Fibroblast of gingiva (primary cell): ENCODE measurements at places on chromosomes 2 and 18.

DNA sequence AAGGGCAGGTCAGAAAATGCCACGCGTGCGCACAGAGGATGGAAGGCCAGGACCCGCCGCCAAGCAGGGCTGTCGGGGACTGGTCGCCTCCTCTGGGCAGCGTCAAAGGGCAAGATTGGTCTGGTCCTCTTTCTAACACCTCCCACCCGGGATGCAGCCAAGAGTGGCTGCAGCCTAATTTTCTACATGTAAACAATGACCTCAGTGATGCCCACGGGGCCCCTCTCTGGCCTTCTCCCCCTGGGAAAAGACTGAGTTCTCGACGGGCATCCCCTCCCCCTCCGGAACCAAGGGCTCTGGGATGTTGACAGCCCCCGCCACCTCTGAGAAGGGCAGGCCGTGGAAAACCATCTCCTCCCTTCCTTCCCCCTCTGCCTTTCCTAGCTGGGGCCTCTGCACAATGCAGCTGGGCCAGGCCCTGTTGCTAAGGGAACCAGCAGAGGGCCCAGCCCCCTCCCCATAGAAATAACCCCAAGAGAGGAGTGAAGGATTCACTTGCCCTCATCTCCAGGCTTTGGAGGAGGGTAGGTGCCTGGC, 80.0 kb upstream of the ZNF532 start:
- DNase-seq, result no peak

DNA sequence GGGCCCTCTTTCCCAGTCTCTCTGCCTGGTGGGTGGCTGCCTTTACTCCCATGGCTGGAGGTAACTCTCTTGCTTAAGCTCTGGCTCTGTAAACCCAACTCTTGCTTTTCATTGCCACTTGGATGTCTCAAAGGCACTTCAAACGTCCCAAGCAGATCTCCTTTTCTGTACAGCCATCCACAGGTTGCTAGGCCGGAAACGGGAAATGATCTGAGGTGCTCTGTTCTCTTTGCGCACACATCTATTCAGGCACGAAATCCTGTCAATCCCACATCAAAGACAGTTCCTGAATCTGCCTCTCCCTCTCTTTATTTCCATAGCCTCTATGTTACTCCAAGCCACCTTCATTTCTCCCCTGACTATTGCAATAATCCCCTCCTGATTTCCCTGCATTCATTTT, 87.4 kb downstream of the AOX1 start:
- no peak for DNase-seq

GRCh38 chr2:29129586-29130281, 14.5 kb downstream of the CLIP4 start:
- peak; percentile 7 for DNase-seq

- DNase-seq, result no peak
Observed at GRCh38 chr2:85564144-85564563, 2.9 kb upstream of the GGCX start.

DNA sequence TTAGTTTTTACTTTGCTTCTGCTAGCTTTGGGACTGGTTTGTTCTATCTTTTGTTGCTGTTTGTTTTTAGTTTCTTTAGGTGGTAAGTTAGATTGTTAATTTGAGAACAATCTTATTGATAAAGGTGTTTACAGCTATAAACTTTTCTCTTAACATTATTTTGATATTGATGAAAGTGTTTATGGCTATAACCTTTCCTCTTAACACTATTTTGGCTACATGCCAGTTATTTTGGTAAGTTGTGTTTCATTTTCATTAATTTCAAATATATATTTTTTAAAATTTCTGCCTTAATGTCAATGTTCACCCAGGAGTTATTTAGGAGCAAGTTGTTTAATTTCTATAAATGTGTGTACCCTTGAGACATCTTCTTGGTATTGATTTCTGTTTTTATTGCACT, 229.6 kb upstream of the SYT4 start:
- no peak for DNase-seq

- peak; percentile 83 for DNase-seq
Observed at GRCh38 chr18:23291456-23292205, 156.3 kb downstream of the CABLES1 start.

DNA sequence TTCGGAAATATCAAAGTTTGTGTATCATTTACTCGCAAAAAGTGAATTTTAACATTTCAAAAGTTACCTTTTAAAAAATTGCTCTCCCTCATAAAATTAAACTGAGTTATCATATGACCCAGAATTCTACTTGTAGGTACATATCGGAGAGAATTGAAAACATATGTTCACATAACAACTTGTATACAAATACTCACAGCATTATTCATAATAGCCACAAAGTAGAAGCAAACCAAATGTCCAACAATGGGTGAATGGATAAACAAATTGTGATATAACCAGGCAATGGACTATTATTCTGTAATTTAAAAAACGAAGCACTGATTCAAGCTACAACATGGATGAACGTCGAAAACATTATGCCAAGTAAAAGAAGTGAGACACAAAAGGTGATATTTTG, 412.0 kb upstream of the TCF4 start:
- peak; percentile 54 for DNase-seq

- DNase-seq, result no peak
Observed at GRCh38 chr18:10402871-10403559, 51.4 kb upstream of the APCDD1 start.

DNA sequence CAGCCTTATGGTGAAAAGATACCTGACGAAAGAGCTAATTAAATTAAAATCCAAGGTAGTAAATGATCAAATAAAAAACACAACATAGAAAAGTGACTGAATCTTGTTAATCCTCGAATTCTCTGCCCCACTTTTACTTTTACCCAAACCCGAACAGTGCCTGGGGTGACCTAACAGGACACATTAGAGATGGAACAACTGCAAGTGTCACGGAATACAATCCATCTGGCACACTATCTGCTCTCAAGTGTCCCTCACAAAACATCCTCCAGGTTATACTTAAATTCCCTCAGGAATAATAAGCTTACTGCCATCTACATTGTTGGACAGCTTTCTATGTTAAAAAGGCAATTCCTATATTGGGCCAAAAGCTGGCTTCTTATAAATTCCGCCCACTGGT, 236.3 kb upstream of the SLC14A2 start:
- DNase-seq, result no peak

DNA sequence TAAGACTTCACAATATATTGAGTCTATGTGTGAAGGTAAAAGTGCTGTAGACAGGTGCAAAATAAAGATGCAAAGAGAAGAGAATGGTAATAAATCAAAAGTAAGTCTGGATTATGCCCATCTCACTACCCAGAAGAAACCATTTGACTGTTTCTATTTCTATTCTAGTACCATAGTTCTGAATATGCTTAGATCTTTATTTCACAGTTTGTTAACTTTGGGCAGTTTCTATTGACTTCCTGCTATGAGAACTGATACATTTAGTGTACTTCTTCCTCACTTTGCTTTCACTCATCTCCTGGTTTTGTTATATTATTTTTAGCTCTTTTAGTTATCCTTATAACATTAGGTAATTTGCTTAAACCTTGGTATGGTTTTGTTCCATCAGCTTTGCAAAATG, 94.9 kb downstream of the HS1BP3 start:
- no peak for DNase-seq

DNA sequence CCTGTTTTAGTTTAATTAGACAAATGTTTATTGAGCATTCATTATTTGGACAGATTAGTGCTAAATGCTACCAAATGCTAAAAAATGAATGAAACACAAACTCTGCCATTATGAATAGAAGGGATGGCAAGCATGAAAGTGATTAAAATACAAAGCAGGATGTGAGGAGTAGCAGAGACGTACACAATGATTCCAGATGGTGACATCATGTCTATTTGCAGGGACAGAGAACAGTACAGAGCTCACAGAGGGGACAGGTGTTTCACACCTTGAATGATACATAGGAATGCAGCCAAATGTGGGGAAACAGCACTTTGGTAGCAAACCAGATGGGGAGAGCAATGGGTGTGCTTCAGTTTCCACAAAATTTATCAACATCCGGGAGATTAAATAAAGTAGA, 76.3 kb downstream of the CD226 start:
- no peak for DNase-seq

- no peak for DNase-seq
Observed at GRCh38 chr2:210288408-210288807, 26.6 kb downstream of the MYL1 start.

DNA sequence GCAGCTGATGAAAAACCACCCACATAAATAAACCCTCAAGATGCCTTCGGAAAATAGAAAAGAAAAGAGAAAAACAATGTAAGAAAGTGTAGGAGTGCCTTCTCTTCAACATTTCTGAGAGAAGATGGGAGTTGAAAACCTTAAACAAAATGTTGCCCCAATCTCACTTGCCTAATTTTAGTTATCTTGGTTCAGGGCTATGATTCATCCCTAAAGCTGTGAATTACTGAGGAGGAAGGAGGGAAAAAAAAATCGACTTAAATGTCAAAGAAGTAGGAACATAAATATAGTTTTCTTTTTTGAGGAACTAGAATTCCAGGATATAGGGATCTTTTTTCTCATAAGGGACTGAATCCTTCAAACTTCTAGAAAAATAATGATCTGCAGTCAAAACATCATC, 360.3 kb downstream of the TGIF1 start:
- DNase-seq, result no peak

DNA sequence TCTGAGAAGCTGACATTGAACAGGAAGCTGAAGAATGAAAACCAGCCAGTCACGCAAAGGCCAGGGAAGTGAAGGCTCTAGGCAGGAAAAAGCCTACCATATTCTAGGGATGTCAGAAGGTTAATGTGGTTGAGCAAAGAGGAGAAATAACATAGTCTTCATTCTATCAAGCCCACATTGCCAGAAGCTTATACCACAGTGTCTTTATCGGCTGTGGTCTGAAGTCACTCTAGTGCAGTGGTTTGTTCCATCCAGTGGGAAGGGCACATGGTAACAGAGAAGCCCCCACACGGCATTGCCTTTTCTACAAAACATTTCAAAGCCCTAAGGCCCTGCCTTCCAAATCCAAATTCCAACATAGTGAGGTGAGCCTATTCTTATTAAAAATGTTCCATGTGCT, 311.3 kb downstream of the TNS1 start:
- DNase-seq, result no peak

- no peak for DNase-seq
Observed at GRCh38 chr2:98569197-98569793, 39.0 kb downstream of the COA5 start.

DNA sequence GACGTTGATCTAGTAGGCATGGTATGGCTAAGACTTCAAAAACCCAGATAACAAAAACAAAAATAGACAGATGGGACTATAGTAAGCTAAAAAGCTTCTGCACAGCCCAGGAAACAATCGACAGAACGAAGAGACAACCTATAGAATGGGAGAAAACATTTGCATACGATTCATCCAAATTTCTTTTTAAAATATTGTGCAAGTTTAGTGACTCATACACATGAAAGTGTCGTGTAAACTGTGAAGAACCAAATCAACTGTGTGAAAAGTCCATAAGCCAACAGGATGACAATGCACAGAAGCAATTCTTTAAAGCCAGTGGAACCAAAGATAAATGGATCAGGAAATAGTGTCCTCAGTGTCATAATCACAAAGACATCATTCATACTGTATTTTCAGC, 671.1 kb downstream of the RNF144A start:
- DNase-seq, result no peak

- no peak for DNase-seq
Observed at GRCh38 chr2:144382849-144383248, 137.1 kb downstream of the ZEB2 start.

DNA sequence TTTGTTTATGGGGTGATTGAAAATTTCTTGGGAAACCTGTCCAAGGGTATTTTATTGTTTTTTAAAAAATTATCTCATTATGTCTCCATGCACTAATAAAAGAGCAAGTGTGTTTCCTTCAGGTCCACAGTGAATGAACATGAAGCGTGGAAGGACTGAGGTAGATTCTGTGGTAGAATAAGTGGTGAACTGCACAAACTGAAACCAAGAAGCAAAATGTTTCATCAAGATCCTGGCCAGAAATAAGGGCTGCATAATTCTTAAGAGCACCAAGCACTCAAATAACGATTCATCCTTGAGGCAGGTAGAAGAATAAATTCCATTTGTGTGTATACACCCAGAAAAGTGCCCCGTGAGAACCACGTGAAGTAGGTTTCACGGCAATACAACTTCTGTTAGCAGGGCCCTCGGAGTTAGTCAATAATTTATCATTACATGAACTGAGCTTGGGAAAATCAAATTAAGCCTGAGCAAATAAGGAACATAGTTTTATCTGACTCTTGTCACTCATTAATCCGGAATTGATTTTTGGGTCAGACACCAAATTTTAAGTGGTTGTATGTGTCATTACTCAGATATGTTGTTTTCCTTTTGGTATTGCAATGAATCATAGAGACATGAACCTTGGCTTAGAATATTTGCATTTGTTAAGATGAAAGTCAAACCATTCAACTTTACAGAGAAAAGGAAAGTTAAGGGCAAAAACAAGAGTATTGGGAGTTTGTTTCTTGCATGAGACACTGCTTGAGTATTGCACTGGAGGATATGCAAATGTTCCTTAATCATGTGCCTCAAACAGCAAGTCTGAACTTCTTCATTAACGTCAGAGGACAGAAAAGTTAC, 472.6 kb upstream of the NETO1 start:
- DNase-seq, result peak; percentile 39

DNA sequence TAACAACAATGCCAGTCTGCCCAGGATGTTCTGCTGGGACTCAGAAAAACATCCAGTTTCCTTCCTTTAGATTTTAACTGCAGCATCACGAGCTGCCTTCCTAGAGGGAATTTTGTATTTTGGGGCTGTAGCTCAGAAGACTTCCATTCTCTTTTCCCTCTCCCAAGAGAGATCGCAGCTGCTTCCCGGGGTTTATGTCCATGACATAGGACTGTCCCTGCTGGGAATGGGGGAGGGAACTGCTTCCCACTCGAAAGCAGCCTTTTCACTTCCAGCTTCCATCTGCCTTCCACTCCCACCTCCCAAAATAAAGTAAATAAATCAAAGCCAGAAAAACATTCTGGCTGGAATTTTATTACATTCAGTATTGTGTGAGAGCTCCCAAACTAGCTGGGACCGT, 52.4 kb downstream of the LIMS1 start:
- DNase-seq, result no peak

- no peak for DNase-seq
Observed at GRCh38 chr18:57931038-57931437, 113.0 kb upstream of the NEDD4L start.

GRCh38 chr18:9688036-9688741, 19.9 kb upstream of the RAB31 start:
- no peak for DNase-seq

DNA sequence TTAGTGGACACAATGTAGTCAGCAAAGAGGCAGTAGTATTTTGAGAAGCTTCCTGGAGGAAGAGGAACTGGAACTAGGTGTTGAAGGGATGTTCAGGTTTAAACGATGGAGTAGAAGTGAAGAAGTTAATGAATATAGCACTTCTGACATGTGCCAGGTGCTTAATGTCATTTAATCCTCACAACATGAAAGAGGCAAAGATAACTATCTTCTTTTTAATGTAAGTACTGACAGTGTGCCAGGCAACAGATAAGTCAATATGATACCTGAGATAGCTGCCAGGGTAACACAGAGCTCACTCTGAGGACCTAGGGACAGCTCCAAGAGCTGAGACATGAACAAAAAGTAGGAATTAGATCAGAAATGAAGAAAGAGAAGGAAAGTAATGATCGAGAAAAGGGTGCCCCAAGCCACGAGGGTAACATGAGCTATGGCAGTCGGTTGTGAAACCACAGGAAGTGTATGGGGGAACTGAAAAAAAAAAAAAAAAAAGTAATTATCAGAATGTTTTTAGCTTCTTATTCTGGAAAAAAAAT, 140.7 kb downstream of the RNF144A start:
- DNase-seq, result no peak

GRCh38 chr2:155424518-155424917, 726.0 kb downstream of the KCNJ3 start:
- no peak for DNase-seq
